ENCODE measurements at places on chromosomes 2 and 18.

DNA sequence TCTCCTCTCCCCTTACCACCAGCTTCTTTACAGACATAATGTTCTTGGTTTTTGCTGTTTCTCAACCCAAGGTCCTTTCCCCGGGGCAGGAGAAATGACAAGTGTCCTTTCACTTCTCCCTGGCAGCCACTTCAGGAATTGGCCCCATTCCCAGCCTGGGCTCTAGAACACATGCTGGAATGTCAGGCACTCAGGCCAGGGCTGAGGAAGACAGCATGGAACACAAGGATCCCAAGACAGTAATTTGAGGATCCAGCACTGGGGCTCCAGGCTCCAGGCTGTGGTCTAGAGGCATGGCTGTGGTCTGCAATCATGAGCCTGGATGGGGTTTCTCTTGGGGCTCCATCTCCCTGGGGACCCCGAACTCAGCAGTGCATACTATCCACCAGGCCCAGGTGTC, 201.4 kb downstream of the CELF4 start:
- DNase-seq = no peak

DNA sequence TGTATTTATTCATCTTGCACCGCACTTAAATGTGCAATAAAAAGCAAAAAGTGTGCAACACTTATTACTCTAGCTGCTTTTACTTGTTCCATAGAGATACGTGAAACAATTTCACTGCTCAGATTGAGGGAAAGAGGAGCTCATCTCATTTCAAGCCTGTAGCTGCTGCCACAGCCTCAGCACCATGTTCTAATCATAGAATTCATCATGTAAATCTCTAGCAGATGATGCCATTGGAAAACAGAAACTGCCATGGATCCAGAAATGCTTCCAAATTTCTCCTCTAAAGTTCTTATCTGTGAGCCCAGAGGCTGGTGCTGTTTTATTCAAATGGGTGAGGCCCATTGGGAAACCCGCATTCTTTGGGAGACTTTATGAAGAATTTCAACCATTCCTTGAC, 2.0 kb downstream of the CDC42EP3 start:
- DNase-seq = no peak

GRCh38 chr2:20111311-20112131, 60.1 kb upstream of the LAPTM4A start:
- no peak for DNase-seq

- no peak for DNase-seq
Observed at GRCh38 chr2:158845859-158846258, 50.7 kb downstream of the DAPL1 start.

- no peak for DNase-seq
Observed at GRCh38 chr2:175853616-175853890, 148.5 kb downstream of the LNPK start.

GRCh38 chr2:189483571-189483970, 42.3 kb downstream of the WDR75 start:
- DNase-seq = no peak

GRCh38 chr2:41420872-41421271, 626.9 kb upstream of the PKDCC start:
- no peak for DNase-seq

DNA sequence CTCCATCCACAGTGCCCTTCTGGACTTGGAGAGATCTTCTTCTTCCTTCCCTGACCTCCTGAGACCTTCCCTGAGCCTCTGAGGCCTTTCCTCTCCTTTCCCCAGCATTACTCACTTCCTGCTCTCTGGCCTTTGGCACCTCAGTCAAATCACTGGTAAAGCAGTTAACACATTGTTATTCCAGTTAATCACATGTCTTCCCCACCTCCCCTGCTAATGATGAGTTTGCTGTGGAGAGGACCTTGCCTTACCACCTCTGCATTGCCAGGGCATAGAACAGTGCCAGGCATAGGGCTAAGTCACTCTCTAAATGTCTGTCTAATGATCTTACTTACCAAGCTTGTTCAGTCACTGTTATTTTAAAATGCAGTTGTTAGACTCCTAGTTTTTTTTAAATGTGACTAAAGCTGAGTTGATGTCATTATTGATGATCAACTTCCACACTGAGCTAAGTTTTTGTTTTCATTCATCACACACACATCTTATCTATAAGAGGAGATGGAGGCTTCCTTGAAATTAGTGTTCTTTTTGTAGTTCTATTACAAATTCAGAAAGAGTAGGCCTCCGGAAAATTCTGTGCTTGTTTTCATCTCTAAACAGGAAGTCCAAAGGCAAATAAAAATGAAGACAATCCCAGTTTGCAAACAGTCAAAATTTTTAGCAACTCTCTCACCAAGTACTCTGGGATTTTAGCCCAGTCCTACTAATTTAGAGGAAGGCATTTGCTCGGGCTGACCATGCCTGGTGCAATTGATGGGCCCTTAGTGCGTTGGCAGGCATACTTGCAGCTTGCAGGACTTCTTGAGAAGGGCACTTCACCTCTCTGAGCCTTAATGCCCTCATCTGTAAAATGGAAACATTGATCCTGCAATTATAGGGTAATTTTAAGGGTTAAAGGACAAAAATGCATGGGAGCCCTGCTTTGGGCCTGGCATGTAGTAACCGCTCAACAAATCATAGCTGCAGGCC, 113.7 kb upstream of the SPRED2 start:
- DNase-seq = no peak

GRCh38 chr2:36482576-36483214, 115.3 kb downstream of the FEZ2 start:
- DNase-seq = no peak

GRCh38 chr18:59718108-59718463, 20.9 kb upstream of the CCBE1 start:
- DNase-seq = no peak

- no peak for DNase-seq
Observed at GRCh38 chr2:10517351-10518043, 69.4 kb upstream of the ODC1 start.

DNA sequence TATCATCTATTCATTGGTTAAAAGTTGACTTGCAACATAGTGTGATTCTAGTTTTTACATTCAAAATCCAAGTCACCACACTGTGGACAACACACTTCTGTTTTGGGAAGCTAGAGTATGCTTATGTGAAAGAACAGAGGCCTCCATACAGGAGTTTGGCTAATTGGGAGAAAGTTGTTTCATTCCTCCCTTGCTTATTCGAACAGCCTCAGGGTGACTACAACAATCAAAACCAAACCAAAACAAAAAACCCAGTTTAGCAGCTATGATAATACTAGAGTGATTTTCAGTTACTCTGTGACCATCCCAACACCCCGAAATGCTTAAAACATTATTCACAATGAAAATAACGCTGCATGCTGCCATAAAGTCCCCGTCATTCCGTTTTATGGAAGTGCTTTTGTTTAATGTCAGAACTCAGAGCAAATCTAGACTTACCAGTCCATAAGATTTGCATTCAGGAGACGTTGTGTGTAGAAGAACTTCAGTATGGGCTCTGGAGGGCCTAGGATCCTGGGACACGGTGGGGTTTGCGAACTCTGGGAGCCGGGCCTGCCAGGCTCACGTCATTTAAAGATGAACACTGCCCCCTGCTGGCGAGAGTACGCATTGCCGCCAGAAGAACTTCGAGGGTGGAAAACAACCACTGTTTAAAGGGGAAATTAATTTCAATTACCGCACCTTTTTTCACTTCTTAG, 111.4 kb downstream of the FTCDNL1 start:
- peak; percentile 54 for DNase-seq

- no peak for DNase-seq
Observed at GRCh38 chr2:7379799-7380198, 462.6 kb downstream of the RNF144A start.

- DNase-seq = no peak
Observed at GRCh38 chr2:78940998-78941397, 84.5 kb upstream of the REG3G start.

DNA sequence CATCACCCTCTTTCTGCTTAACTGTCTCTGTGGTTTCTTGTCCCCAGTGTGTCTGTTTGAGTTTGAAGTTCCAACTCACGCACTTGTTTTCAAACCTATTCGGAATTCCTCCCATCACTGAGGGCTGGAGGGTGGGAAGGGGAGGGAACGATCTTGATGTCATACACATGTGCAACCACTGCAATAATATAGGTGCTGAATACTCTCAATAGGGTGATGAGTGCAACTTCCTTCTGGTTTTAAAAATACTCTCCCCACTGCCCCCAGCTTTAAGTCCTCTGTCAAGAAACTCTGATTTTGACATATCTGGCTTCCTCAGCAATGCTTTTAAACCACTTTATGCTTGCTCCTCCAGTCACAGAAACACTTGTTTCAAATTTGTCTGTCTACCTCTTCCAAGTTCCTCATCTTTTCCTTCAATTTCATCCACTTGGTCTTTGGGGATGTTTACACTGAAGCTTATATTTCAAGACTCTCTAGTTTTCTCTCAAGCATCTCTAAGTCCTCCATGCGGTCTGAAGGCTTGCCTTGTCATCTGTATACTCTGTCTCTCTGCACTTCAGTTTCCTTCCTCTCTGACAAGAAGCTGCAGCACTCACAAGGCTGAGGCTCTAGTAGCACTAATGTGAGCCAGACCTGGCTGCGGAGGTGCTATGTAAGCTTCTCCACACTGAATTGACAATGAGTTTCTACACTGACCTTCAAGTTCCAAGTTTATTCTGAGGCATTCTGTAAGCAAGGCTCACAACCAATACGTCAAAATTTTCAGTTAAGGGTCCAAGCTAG, 422.3 kb downstream of the ZEB2 start:
- no peak for DNase-seq

- DNase-seq = no peak
Observed at GRCh38 chr2:181946444-181947127, 39.1 kb upstream of the PPP1R1C start.

GRCh38 chr2:127110985-127111384, 4.0 kb upstream of the BIN1 start:
- no peak for DNase-seq

DNA sequence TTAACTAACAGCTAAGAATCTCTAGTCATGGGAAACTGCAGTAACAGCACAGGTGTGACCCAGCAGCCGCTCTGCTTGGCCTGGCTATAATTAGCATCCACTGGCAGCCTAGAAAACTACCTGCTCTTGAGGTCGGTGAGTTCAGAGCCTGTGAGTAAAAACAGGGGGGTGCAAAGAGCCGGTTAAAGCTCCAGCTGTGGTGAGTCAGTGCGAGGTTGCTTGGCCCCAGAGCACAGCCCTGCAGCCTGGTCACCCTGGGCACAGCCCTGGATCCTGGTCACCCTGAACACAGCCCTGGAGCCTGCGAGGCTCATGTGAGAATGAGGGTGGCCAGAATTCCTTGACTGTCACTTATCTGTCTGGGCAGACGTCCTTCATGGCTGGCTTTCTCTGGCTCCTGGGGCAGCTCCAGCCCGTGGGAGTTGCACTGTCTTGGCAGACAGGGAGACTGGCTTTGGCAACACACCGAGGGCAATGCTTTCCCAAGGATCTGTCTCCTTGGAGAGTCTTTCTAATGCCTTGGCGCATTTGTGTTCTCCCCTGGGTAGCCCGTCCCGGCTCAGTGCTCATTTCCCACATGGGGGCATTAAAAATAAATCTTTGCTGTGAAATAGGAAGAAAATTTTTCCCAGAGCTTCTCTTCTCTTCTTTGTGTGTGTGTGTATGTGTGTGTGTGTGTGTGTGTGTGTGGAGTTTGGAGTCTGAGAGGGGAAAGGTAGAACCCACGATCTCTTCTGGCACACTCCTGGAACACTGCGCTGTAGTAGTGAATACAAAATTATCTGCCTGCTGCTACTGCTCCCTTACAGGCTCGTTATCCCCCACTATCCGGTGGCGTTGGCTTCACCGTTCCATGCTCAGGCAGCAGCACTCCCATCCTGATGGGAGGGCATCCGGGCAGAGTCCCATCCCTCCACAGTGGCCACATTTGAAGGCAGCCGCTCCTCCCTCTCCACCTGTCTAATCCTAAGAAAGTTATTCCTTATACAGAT, 250.2 kb upstream of the MEX3C start:
- no peak for DNase-seq

GRCh38 chr2:181157326-181157725, 176.9 kb downstream of the UBE2E3 start:
- DNase-seq = no peak

DNA sequence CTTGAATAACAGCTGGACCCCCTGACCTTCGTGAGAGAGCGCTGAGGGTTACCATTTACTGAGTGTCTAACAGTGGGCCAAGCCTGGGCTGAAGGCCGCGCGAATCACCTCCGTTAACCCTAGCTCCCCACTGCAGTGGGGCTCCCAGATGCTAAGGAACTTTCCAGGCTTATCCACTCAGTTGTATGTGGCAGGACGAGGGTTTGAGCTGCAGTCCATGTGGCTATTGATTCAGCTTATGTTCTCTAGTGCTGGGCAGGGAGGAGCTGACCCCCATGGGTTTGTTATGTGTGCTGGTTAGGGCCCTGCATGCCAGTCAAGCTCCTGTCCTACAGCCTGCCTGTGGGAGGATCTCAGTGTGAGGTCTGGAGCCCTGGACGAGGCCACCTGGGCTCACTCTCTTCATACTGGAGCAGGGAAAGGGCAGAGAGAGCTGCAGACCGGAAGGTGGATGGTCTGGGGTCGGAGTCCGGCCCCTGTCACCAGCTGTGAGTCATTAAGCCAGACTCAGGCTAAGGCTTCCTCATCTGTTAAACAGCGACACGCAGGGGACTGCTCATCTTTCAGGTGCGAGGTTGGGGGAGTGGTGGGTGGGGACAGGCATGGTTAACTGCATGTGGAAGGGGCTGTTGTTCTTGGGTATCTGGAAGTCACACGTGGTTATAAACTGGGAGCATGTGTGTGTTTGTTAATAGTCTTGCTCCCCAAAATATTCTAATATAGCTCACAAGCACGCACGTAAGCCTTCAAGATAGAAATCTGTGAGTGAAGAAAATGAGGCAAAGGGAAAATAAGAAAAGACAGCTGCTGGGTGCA, 6.6 kb downstream of the PSD4 start:
- DNase-seq = no peak

GRCh38 chr2:179711375-179711774, 150.0 kb downstream of the ZNF385B start:
- DNase-seq = no peak

DNA sequence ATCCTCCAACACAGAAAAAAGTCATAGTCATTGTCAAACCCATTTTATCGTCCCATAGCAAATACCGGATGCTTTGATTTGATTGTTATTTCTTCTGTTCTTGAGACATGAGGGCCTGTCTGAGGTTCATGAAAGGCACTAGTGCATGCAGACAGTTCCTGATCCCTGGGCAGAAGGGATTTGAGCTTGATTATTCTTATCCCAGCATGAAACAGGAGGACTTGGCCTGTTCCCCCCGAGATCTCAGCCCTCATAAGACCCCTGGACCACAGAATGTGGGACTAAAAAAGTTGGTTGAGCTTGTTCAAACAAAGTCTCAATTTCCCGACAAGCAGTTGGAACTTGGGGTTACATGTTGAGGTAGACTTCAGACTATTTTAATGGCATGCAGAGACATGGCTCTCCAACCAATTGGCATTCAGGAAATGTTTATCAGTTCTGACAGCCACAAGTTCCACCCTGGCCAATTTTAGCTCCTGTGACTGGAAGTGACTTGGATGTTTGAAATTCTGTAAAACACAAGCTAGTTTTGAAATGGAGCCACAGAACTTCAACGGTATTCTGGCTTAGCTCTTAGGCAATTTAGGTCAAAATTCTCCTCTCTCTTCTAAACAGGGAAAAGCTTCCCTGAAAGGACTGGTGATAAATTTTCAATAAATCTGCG, 366.9 kb upstream of the SLC14A2 start:
- no peak for DNase-seq

- DNase-seq = no peak
Observed at GRCh38 chr2:171655586-171655985, 31.7 kb upstream of the DYNC1I2 start.

- no peak for DNase-seq
Observed at GRCh38 chr2:64643838-64644457, 9.8 kb downstream of the SERTAD2 start.

GRCh38 chr2:69789772-69790600, 39.5 kb upstream of the GMCL1 start:
- DNase-seq = no peak
